ENCODE measurements at places on chromosomes 2 and 18. TPM values are rescaled to one million over a fixed set of nuclear protein-coding genes. Genes with fewer than 3 reads are reported as not detected.

DNA sequence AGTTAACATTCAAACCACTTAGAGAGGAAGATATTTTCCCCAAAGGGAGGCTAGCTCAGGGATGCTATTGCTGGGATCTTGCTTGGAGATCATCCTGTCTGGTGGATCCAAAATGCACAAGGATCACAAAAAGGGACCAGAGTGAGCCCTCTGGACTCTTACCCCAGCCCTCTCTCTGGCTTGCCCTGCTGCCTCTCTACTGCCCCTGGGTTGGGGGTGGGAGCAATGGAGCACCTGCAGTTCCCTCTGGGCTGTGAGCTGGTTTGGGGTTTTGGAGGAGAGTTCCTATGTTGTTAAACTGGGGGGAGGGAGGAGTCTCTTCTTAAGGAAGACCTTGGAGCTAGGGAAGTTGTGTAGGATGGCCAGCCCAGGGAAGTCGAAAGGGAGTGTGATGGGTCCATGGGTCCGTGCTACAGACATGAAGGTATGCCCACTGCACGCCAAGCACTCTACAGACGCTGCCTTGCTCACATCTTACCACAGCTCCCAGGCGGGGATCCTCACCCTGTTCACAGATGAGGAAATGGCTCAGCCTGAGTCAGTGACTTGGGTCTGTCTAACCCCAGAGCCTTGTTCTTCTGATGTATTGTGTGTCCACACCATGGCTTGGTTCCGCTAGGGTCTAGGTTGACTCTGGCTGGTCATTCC, 3.8 kb downstream of the LBH start:
- peak overlapping the region; percentile 19 for H3K27ac ChIP-seq
- H3K27me3 ChIP-seq = peaks cover 13% of the 10 kb centered on the region
- H3K36me3 ChIP-seq = peaks cover 17% of the 10 kb centered on the region
- peaks cover 66% of the 10 kb centered on the region for H3K4me1 ChIP-seq
- DNase-seq = no peak

The KCNS3 gene
- total RNA-seq = 0.94 TPM

The EIF2AK2 gene
- total RNA-seq = 35.9 TPM

DNA sequence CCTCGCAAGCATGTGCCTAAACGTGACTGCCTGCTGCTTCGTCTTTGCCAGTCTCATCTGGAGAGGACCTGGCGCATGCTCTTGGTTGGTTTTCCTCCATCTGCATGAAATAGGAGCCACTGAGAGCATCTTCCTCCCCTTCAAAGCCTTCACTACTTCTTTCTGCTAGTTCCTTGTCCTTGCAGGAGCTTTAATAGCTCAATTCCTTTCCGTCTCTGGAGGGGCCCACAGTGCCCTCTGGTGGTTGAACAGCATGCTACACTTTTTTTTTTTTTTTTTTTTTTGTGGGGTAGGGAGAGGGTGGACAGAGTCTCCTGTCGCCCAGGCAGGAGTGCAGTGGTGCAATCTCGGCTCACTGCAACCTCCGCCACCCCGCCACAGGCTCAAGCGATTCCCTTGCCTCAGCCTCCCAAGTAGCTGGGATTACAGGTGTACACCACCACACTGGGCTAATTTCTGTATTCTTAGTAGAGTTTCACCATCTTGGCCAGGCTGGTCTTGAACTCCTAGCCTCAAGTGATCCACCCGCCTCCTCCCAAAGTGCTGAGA, 59.6 kb downstream of the SP110 start:
- H3K4me1 ChIP-seq = peaks cover 12% of the 10 kb centered on the region
- no peak overlapping the region for H3K27ac ChIP-seq
- H3K27me3 ChIP-seq = peaks cover 3% of the 10 kb centered on the region
- peak; percentile 20 for DNase-seq
- no peak overlapping the region for H3K4me3 ChIP-seq
- H3K36me3 ChIP-seq = no peaks in the 10 kb centered on the region

DNA sequence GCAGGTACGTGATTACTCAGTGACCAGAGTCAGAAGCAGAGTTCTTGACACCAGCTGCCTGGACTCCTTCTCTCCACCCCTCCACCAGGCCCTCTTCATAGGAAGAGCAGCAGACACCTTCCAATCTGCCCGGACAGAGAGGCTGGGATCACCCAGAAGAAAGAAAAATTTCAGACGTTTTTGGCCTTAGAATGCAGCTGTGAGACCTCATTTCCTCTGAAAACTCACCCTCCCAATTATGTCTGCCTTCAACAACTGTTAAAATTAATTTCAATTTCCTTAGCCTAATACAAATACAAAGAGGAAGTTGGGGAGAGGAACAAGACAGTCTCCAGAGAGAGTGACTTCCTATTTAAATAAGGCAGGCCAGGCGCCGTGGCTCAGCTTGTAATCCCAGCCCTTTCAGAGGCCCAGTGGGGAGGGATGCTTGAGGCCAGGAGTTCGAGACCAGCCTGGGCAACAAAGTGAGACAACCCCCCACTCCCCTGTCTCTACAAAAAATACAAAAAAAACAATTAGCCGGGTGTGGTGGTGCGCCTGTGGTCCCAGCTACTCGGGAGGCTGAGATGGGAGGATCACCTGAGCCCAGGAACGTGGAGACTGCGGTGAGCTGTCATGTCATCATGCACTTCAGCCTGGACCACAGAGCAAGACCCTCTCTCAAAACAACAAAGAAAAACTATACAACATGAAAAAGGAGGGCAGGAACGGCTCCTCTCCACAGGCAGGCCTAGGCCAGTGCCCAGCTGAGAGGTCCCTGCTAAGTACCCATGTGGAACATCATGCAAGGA, 1.6 kb downstream of the SLC66A2 start:
- peak overlapping the region; percentile 72 for H3K27ac ChIP-seq
- H3K27me3 ChIP-seq = no peaks in the 10 kb centered on the region
- H3K4me3 ChIP-seq = peak overlapping the region; percentile 92
- H3K36me3 ChIP-seq = peaks cover 5% of the 10 kb centered on the region

The PDE11A gene
- 2.3 TPM for total RNA-seq

DNA sequence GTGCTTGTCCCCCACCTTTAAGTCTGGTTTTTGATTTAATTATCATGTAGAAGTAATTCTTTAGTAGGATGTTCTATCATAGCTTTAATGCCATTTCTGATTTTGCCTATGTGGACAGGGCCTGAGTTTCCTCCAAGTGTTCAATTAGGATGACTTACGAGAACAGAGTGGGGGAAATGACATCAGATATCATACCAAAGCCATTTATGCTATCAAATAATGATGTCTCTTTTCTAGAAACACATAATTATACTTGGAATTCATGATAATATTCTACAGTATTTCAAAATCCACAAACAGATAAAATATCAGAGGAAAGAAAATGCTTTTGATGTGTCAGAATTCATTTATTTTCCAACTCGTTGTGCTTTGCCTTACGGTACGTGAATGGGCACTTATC, 165.9 kb upstream of the SPRED2 start:
- H3K4me1 ChIP-seq = peaks cover 10% of the 10 kb centered on the region
- H3K4me3 ChIP-seq = no peak overlapping the region
- DNase-seq = no peak
- no peaks in the 10 kb centered on the region for H3K36me3 ChIP-seq
- H3K27me3 ChIP-seq = peaks cover 2% of the 10 kb centered on the region

DNA sequence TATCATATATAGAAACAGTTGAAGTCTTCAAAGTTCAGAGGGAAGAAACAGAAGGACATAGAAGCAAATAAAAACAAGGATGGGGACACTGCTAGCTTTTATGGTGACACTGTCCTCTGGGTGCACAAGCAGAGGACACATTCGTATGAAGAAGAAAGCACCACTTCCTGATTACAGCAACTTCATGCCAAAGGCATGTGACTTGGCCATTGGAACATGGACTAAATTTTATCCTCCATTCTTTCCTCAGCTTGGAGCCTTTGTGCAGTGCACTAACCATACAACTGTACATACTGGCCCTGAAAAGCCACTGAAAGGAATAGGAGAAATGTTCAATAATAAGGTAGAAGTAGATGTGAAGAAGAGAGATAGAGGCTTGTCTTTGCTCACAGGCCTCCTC, 223.3 kb downstream of the MTX2 start:
- H3K4me1 ChIP-seq = peaks cover 38% of the 10 kb centered on the region
- no peaks in the 10 kb centered on the region for H3K27me3 ChIP-seq
- H3K4me3 ChIP-seq = no peak overlapping the region
- no peak overlapping the region for H3K27ac ChIP-seq

DNA sequence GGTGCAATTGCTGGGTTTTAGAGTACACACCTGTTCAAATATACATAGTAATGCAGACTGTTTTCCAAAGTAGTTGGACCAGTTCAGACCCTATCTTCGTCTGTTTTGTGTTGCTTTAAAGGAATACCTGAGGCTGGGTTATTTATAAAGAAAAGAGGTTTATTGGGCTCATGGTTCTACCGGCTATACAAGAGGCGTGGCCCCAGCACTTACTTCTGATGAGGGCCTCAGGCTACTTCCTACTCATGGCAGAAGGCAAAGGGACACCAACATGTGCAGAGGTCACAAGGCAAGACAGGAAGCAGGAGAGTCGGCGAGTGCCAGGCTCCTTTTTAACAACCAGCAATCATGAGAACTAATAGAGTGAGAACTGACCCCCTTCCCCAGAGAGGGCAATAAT, 21.9 kb upstream of the EMILIN2 start:
- H3K27ac ChIP-seq = no peak overlapping the region
- H3K27me3 ChIP-seq = peaks cover 14% of the 10 kb centered on the region
- no peak for DNase-seq
- H3K36me3 ChIP-seq = no peaks in the 10 kb centered on the region
- H3K4me3 ChIP-seq = no peak overlapping the region

- H3K27me3 ChIP-seq = no peaks in the 10 kb centered on the region
- no peak overlapping the region for H3K27ac ChIP-seq
- peaks cover 13% of the 10 kb centered on the region for H3K4me1 ChIP-seq
- peak; percentile 38 for DNase-seq
- H3K4me3 ChIP-seq = no peak overlapping the region
Observed at GRCh38 chr2:223383315-223383714, 218.8 kb downstream of the SCG2 start.

GRCh38 chr2:235827585-235827992, 333.7 kb downstream of the AGAP1 start:
- DNase-seq = no peak
- H3K27me3 ChIP-seq = no peaks in the 10 kb centered on the region
- no peaks in the 10 kb centered on the region for H3K36me3 ChIP-seq
- no peak overlapping the region for H3K4me3 ChIP-seq

DNA sequence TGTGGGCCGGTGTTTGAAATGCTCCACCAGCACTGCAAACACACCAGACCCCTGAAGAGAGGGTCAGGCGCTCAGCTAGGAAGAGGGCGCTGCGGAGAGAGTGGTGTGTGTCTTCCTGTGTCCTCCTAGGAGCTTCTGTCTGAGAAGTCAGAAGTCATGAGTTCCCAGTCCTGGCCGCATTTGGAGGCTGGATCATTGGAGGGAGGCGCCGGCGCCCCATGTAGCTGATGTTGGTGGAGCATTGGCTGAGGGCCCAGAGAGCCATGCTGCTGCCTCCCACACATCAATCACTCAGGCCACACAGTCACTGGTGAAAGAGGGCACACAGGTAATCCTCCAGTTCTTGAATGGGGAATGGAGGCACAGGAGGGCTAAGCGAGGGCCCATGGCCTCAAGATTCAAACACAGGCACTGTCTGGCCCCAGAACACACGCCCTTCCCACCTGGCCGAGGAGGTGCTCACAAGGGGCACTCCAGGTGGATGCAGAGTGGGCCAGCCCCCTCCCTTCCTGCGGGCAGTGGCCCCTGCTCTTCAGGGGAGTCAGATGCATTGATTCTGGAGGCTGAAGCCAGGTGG, 66.3 kb downstream of the RRM2 start:
- DNase-seq = no peak
- no peak overlapping the region for H3K4me3 ChIP-seq

- no peak overlapping the region for H3K4me3 ChIP-seq
- H3K36me3 ChIP-seq = no peaks in the 10 kb centered on the region
- DNase-seq = peak; percentile 61
- peaks cover 7% of the 10 kb centered on the region for H3K27me3 ChIP-seq
- no peak overlapping the region for H3K27ac ChIP-seq
Observed at GRCh38 chr2:198374375-198375082, 570.1 kb downstream of the PLCL1 start.

The AKAIN1 gene
- total RNA-seq = not detected

The ALK gene
- total RNA-seq = not detected

DNA sequence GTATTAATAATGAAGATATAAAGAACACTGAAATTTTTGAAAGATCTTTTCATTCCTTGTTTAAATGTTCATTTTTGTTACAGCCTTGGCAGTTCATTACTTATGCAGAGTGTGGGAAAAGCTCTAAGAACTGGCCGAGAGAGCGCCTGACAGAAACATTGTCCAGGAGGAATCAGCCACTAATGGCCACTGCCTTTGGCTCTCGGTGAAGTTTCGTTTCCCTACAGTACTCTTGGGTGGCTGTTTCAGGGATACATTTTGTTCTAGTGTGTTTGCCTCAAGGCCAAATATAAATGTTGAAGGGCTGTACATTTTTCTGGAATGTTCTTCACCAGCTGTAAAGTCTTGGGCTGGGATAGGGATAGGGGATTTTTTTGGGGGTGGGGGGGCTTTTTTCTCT, 10.7 kb downstream of the SPTBN1 start:
- no peaks in the 10 kb centered on the region for H3K27me3 ChIP-seq
- H3K4me1 ChIP-seq = peaks cover 67% of the 10 kb centered on the region
- peaks cover 7% of the 10 kb centered on the region for H3K36me3 ChIP-seq
- peak overlapping the region; percentile 59 for H3K4me3 ChIP-seq
- peak overlapping the region; percentile 24 for H3K27ac ChIP-seq
- DNase-seq = no peak

The LOXL3 gene
- 75.7 TPM for total RNA-seq

DNA sequence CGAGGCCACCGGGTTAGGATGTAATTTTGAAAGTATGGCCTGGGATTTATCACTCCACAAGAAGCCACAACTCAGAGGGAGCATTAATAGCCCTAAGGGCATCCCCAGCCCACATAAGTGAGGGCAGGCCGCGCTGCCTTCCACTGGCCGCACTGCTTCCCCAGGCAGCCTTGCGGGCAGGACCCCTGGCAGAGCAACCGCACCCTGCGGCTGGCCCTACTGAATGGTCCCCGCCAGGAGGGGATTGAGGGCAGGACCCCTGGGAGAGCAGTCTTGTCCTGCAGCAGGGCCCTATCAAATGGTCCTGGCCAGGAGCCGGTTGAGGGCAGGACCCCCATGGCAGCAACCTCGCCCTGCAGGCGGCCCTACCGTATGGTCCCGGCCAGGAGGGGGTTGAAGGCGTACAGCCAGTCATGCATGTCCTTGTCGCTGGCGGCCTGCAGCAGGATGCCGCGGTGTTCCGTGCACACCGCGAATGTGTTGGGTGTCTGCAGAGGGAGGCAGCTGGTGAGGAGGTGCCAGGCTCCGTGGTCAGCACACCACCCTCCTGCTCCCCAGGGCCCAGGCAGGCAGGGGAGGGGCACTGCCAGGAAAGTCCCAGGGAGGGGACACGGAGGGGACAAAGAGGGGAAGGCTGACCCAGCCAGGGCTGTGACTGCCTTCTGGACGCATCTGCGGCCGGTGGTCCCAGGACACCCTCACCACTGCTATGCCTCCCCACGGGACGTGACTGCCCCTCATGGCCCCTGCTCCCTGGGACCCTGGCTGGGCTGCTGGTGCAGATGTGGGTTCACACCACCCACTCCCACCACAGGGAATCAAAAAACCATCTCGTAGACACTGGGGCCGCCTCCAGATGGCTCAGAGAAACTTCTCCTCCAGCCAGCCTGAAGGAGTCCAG, 26.3 kb downstream of the AQP12A start:
- H3K36me3 ChIP-seq = no peaks in the 10 kb centered on the region
- H3K27ac ChIP-seq = no peak overlapping the region
- no peaks in the 10 kb centered on the region for H3K4me1 ChIP-seq

All from HFFc6 (cell line).